Right lung (tissue), 10 donors: ENCODE measurements at places on chromosomes 2 and 18. TPM values are rescaled to one million over a fixed set of nuclear protein-coding genes. Genes with fewer than 3 reads are reported as not detected.

Gene SPP2
- polyA plus RNA-seq, result not detected

Gene DTNA
- polyA plus RNA-seq, result 12.4 TPM

Gene EFEMP1
- 138 TPM for polyA plus RNA-seq

Gene AMER3
- 0.07 TPM for polyA plus RNA-seq

Gene UGT1A5
- polyA plus RNA-seq, result not detected

Gene CRYGC
- not detected for polyA plus RNA-seq

Gene PTPN2
- polyA plus RNA-seq, result 71.9 TPM
